Ammon's horn (tissue), 1 donor: ENCODE measurements at places on chromosomes 1 and 21.

DNA sequence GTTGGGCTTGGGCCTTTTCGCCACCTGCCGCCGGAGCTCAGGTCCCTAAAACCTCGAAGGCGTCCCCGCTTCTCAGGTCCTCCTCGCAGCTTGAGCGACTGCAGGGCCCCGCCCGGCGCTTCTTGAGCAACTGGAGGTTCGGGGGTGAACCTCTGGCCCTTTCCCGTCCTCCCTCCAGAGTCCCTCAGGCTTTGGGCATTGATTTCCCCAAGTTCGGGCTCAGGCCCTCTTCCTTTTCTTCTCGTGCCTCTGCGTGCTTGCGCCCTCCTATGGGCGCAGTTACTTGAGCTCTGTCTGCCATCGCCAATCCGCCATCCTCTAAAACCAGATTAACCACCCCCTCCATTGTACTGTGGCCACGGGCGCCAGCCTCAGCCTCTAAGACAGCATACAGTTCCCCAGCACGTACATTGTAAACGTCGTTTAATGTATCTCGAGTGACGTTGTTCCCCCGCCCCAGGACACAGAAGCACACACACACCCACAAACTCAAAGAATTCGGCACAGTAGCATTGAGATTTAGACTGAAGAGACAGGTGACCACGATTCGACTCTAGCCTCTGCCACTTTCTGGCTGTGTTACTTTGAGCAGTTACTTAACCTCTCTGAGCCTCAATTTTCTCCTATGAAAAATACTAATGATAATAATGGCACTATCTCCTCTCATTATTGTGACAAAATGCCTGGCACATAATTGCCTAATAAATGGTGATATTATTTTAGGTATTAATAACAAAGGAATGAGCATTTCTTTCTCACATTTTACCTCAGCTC lies 22.6 kb downstream of the BTG2 start:
- DNase-seq, result peak; percentile 88

DNA sequence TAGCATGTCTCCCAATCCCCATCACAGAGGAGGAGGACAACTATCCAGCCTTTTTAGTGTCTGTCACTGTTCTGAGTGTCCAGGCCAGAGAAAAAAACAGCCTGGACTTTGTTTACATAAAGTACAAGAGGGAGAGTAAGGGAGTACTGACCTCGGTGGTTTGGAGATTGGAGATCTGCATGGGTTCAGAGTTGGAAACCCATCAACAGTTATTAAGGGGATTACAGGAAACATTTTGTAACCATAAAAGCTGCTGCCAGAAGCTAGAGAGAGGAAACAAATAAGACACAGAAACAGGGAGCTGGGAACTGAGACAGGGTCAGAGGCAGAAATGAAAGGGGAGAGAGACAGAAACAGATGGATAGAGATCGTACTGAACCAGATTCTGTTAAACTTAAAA lies 131.5 kb upstream of the CTTNBP2NL start:
- peak; percentile 14 for DNase-seq

- no peak for DNase-seq
These were observed 30.2 kb upstream of the SFPQ start for GRCh38 chr1:35223084-35223630.

DNA sequence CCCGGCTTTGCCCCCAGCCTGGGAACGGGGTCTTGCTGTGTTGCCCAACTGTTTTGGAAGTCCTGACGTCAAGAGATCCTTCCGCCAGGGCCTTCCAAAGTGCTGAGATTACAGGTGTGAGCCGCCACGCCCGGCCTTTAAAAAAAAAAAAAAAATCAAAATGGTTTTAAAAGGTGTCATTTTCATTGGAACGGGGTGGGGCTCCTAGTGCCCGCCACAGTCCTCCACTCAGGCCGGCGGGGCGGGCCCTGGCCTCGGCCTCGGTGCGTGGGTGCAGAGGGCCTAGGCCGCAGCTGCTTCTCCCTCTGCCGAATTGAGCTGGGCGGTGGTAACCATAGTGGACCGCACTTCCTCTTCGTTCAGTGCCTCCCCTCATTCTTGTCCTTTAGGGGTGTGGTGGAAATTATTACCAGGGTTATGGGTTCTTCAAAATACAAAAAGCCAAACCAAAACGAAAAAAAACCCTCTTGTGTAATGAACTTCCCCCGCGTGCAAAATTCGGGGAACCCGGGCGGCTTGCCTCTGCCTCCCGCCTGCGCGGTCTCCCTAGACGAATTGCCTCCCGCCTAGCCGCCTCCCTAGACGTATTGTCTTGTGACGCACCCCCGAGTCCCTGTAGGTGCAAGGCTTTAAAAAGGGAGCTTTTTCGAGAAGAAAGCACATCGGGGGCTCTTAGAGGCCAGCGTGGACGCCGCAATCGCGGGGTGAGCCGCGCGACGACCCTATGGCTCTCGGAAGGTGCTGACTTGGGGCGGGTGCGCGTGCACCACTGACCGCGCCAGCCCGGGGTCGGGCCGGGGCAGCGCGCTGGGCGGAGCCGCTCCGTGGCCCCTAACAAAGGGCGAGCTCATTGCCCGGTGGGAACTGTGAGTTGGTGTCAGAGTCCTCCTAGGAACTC lies 10.5 kb upstream of the SPEN start:
- DNase-seq, result no peak
